Liver (tissue), 10 donors: ENCODE measurements at places on chromosomes 3 and 15. TPM values are rescaled to one million over a fixed set of nuclear protein-coding genes. Genes with fewer than 3 reads are reported as not detected.

The GPR171 gene
- 0.19 TPM for total RNA-seq

The MRPL46 gene
- total RNA-seq = 20.8 TPM

The NR1D2 gene
- total RNA-seq = 8.8 TPM

The GOLGA8J gene
- 0.25 TPM for total RNA-seq

The OXTR gene
- 0.28 TPM for total RNA-seq

The RTP3 gene
- total RNA-seq = 1.0 TPM

The COL6A5 gene
- total RNA-seq = 0.09 TPM

The PARL gene
- 16.1 TPM for total RNA-seq

The NGRN gene
- 26.6 TPM for total RNA-seq

- no peak for DNase-seq
These were observed 286.5 kb downstream of the NSUN3 start for GRCh38 chr3:94349310-94349878.

DNA sequence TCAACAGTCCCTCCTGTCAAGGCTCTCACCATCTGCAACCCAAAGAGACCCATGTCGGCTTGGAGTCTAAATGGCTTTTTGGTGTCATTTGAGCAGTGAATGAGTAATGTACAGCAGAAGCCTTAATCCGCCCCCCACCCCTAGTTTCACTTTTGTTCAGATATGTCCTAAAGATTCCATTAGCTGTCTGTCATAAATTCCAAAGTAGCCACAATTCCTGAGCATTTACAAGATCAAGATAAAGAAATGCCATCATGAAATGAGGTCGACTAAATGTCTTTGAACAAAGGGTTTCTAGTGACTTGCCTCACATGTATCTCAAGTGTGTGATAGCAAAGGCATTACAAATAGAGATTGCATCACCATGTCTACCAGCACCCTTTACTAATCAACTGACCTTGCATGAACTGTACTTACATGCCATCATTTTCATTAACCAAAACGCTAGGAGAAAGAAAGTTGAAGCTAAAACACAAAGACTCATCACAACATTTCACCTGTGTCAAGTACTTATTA lies 123.8 kb upstream of the PHLDB2 start:
- DNase-seq = no peak

GRCh38 chr3:105559856-105560255 lies 193.1 kb downstream of the ALCAM start:
- DNase-seq = no peak

GRCh38 chr3:64650096-64650622 lies 37.6 kb downstream of the ADAMTS9 start:
- no peak for DNase-seq

DNA sequence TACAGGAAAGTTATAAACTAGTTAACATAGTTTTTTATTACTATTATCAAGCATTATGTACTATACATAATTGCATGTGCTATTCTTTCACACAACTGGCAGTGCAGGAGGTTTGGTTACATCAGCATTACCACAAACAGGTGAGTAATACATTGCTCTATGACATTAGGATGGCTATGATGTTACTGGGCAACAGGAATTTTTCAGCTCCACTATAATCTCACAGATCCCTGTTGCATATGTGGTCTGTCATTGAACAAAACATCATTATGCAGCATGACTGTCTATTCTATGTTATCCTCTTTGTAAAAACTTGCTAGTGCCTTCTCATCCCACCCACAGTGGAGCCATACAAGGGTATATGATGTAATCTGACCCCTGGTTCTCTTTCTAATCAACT lies 36.5 kb upstream of the PDZRN3 start:
- DNase-seq = no peak

DNA sequence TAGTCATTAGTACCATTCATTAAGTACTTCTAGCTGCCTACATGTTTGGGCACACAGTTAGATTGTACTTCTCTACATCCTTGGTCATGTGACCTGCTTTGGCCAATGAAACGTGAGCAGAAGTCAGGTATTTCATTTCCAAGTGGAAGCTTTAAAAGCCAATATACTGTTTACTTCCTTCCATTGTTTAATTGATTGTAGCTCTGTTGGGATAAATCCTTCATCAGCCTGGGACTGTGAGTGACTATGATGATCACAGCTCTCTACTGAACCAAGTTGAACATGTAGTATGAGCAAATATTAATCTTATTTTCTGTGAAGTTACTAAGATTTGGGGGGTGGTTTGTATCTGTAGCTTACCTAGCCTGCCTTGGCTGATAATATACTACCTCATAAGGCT lies 116.5 kb upstream of the ROPN1 start:
- DNase-seq = no peak

DNA sequence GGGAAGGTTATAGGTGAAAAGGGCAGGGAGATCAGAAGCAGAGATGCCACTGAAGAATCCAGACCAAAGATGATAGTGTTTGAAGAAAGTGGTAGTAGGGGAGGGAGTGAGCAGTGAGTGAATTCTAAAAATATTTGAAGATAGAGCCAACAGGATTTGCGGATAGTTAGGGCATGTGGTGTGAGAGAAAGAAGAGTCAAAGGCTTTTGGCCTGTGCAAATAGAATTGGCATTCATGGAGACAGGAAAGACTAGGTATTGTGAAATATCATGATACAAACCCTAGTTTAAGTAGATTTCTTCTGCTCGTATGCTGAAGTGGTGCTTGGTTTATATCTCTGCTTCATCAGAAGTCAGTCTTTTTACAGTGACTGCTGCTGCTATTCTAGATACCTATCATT lies 224.2 kb upstream of the CFAP20DC start:
- no peak for DNase-seq

GRCh38 chr3:114941626-114942309 lies 205.3 kb downstream of the ZBTB20 start:
- no peak for DNase-seq

- no peak for DNase-seq
These were observed 104.2 kb upstream of the PRR23E start for GRCh38 chr3:127088511-127089351.

DNA sequence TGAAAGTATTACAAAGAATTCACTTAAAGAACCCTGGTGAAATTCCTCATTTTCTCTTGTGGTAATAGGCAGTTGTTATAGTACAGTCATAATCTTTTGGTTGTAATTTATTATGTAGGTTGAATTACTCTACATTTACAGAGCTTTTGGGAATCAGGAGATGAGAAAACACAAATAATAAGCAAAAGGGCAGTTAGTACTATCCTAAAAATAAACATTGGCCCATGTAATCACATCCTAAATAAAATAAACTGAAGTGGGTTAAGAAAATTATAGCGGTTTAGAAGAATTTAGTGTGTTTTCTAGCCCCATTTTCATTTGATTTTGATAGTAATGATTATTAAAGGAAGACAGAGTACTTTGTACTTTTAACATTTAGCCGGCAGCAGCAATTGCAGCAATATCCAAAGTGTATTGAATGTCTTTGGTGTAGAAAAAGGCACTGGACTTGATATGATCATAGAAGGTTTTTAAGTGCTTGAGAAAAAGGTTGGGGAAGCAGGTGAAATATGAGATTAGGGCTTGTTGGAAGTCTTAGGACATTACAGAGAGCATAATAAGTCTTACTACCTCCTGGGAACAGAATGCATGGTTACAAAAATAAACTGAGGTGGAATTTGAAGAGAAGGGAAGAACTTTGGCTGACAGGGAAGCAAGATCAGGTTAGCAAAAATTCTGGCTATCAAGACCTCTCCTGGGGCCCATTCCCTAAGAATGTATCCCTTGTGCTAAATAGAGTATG lies 79.9 kb downstream of the MBNL1 start:
- no peak for DNase-seq

DNA sequence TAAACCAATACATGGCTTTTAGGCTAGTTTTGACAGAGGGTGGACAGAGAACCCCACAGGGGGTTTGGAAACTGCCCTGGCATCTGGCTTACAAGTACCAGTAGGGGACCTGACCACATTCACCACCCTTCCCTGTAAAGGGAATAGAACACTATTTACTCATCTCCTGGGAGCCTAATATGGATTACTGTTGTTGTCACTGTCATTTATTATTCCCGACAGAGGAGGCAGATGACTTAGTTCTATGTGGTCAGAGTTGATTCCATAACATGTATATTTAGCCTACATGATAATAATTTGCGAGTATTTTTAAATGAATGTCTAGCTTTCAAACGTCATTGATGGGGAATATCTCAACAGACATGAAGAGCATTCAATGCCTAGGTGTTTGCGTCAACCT lies 15.9 kb downstream of the ZBTB38 start:
- DNase-seq = no peak

- DNase-seq = no peak
These were observed 1.5 kb downstream of the ZNF639 start for GRCh38 chr3:179324270-179324754.

- no peak for DNase-seq
These were observed 27.5 kb downstream of the PLSCR5 start for GRCh38 chr3:146577662-146578061.

DNA sequence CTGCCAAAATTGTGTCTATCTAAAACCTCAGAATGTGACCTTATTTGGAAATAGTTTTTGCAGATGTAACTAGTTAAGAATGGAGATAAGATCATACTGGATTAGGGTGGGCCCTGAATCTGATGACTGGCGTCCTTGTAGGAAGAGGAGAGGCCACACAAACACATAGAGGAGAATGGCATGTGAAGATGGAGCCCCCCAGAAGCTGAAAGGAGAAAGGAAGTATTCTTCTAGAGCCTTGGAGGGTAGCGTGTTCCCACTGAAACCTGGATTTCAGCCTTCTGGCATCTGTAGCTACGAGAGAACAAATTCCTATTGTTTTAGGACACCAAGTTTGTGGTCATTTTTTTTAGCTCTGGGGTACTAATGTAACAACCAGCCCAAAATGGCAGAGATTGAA lies 423.0 kb upstream of the TPM1 start:
- no peak for DNase-seq

- DNase-seq = no peak
These were observed 5.3 kb upstream of the NSMCE3 start for GRCh38 chr15:29274946-29275345.

GRCh38 chr3:127546554-127546953 lies 44.0 kb downstream of the TPRA1 start:
- DNase-seq = no peak

DNA sequence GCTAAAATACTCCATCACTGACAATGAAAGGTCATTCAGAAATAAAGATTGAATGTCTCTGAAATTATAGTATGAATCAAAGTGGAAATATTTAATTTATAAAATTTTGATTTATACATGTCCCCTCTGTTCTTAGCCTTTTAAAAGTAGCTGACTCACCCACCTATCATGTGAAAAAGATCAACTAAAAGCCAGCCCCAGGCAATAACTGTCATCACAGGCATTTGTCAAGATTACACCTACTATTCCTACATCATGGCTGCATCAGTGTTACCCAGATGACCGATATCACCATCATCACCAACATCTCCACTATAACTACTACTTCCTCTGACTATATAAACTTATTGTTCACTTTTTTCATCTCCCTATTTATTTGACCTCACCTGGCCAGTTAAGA lies 14.3 kb upstream of the PIK3R4 start:
- no peak for DNase-seq

GRCh38 chr3:37453393-37454389 lies 279.3 kb upstream of the LRRFIP2 start:
- DNase-seq = peak; percentile 50

DNA sequence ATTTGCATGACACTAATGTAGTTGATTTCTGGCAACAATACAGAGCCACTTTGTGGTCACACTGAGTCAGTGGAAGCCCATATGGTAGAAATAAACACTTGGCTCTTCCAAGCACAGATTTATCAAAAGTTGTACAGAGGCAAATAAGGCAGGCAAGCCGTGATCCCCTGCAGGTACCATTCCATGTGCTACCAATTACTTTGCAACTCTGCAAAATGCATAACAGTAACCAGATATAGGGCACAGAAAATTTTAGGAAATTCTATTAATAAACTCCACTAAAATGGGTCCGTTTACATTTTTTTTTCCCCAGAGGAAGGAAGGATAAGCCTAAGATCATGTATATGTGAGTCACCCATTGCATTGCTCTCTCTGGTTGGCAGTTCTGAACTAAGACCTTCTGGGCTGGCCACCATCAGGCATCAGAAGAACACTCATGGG lies 103.1 kb upstream of the PTX3 start:
- DNase-seq = no peak

DNA sequence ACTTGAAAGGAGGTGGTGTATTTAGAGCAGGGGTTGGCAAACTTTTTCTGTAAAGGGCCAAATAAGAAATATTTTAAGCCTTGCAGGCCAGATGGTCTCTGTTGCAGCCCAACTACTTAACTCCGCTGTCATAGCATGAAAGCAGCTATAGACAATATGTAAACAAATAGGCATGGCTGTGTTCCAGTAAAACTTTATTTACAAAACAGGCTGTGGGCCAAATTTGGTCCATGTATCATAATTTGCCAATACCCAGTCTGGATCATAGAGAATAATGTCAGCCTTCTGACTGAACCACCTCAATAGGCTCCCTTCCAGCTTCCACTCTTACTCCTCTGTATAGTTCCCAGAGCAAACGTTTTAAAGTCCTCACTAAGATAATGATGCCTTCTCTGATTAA lies 638.8 kb upstream of the CFAP20DC start:
- no peak for DNase-seq

DNA sequence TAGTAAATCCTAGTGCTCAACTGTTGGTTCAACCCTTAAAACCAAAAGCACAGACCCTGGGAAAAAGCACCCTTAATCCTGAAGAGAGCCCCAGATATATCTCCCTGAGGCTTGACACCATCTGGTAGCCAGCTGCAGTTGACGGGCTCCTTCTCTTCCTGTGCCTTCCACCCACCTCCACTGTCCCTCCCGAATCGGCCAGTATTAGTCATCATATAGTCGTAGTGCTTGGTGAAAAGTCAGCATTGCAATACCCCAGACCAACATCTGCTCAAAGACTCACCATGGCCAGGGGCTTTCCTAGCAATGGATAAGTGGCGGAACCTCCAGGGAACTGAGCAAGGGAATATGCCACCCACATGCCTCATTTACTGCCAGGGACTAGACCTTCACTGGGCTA lies 125.6 kb upstream of the CRBN start:
- DNase-seq = no peak

DNA sequence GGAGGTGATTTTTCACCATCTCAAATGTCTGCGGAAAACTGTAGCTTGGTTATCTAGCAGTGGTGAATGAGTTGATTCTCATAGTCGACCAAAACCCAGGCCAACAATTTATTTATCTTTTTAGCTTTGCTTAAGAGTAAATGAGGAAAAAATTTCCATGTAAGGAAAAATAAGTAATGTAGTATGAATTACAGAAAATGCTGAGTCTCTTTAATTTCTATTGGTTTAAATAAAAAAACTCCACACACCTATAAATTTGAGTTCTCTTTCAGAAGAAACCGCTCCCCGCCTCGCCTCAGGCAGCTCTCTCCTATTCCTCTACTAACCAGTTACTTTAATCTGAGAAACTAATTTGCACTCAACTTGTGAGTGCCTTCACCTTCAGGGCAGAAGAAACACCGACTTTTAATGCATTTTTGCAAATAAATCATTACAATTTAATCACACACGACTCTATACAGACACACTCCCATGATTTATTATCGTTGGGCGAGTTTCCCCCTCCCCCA lies 540 bp upstream of the RSRC1 start:
- no peak for DNase-seq

DNA sequence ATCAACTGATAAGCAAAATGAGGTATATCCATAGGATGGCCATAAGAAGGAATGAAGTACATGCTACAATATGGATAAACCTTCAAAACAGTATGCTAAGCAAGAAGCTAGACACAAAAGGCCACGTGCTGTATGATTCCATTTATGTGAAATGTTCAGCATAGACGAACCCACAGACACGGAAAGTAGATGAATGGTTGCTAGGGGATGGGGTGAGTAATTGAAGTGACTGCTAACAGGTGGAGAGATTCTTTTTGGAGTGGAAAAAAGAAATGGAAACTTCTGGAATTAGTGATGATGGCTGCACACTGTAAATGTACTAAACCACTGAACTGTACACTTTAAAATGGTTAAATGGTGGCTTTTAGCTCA lies 630 bp upstream of the EFCAB12 start:
- no peak for DNase-seq
